ENCODE measurements at places on chromosomes 16 and 17. TPM values are rescaled to one million over a fixed set of nuclear protein-coding genes. Genes with fewer than 3 reads are reported as not detected.

The DNAH2 gene
- total RNA-seq = not detected

The ZNF624 gene
- 2.2 TPM for total RNA-seq

GRCh38 chr17:10626390-10626789 lies 30.7 kb downstream of the MYH3 start:
- DNase-seq = no peak

- DNase-seq = peak; percentile 100
These were observed 13.5 kb upstream of the ITGB3 start for GRCh38 chr17:47239967-47240651.

Data from HT1080 (cell line).